Activated CD4-positive, alpha-beta T cell treated with anti-CD3 and anti-CD28 coated beads, Interleukin-2, Interleukin-4, amounts not matched to agents 100 ng/mL and 50 ng/mL, durations not matched to agents 16 hours and 8 hours (primary cell): ENCODE measurements at places on chromosomes 6 and 20.

- no peak for DNase-seq
Observed at GRCh38 chr20:6595704-6596103, 171.8 kb upstream of the BMP2 start.

DNA sequence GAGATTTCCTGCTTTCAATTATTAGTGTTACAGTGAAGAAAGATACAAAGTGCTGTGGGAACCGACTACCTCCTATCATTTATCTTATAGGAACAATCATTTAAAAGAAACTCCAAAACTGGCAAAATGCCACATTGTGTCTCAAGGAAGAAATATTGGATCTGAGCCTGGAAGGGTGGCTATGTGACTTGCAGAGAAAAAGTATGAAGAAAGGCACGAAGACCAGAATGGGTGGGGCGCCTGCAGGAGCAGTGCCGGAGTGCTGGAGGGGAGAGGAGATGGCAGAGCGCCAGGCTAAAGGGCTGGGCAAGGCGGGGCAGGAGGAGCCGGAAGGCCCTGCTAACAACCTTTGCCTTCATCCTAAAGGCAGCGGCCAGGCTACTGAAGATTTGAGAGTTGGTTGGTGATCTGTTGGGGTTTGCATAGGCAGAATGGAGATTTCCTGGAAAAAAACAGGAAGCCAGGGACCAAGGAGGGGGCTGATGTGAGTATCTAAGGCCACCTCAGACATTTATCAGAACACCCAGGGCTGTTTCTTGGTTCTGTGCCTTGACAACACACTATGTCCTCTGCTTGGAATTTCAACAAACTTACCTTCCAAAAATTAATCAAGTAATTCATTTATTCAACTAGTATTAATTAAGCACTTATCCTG lies 125.6 kb downstream of the MAFB start:
- DNase-seq = no peak

DNA sequence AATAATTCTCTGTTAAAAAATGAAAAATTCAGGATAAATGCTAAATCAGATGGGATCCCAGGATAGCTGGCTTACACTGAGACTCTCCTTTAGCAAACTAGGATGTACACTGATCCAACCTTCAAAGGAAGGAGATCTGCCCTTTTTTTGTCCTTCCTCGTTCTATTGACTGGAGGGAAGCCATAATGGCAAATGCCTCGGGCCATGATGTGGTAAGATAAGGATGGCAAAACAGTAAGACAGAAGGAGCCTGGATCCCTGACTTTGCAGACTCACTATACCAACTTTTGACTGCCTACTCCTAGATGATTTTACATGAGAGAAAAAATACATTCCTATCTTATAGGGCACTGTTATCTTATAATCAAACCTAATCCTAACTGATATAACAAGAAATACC lies 156.9 kb upstream of the BEND3 start:
- no peak for DNase-seq

GRCh38 chr20:62714006-62714405 lies 5.4 kb downstream of the NTSR1 start:
- DNase-seq = no peak

GRCh38 chr20:57698116-57698866 lies 11.5 kb downstream of the PMEPA1 start:
- DNase-seq = peak; percentile 82

DNA sequence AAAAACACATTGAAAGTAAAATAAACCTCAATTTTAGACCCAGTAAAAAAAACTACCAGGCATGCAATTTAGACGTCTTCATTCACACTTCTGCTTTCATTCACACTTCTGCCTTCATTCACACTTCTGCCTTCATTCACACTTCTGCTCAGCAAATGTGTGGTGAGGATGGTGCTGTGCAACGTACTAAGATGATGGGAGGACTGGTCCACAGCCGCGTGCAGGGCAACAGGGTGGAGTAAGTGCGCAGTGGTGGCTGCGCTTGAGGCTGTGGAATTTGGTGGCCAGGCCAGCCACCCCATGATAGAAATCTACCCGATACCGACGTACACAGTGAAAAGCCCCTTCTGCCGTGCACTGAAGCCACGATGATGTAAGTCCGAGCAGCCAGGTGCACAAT lies 114.3 kb upstream of the CD93 start:
- DNase-seq = no peak

DNA sequence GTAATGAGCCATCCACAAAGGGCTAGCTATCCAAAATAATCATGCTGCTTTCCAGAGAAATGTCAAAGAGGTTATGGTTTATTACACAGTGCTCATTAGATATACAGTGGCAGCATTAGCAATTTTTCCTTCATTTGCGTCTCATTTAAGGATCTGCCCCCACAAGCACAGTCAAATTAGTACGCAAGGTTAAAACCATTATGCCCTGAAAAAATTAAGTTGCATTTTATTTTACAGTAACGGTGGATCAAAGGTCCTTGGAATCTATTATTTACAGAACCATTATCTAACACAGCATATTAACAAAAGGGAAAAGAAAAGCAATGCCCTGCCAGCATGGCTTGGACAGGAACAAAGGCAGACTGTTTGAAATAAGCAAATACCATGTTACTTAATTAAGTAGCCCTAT lies 144.8 kb downstream of the PDSS2 start:
- no peak for DNase-seq

DNA sequence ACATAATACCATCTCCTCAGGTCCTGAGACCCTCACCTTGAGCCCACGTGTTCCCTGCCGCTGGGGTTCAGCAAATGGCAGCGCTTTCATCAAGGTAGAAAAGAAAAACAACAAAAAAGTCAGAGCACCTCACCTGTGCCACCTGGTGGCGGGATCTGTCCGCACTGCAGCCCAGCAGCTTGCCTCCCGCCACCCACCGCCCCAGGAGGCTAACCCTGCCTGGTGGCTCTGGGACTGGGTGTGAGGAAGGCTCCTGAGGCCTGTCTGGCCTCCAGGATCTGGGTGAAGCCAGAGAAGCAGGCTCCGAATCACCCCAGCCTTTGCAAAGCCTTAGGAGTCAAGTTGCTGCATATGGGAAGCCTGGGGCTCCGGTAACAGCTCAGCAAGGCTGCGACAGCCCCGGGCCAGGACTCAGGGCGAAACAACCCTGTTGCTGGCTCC lies 270.8 kb downstream of the BMP7 start:
- peak; percentile 3 for DNase-seq

GRCh38 chr6:11766589-11767450 lies 11.8 kb downstream of the ADTRP start:
- DNase-seq = no peak
